Esophagus muscularis mucosa (tissue), 4 donors: ENCODE measurements at places on chromosomes 5 and 9. TPM values are rescaled to one million over a fixed set of nuclear protein-coding genes. Genes with fewer than 3 reads are reported as not detected.

DNA sequence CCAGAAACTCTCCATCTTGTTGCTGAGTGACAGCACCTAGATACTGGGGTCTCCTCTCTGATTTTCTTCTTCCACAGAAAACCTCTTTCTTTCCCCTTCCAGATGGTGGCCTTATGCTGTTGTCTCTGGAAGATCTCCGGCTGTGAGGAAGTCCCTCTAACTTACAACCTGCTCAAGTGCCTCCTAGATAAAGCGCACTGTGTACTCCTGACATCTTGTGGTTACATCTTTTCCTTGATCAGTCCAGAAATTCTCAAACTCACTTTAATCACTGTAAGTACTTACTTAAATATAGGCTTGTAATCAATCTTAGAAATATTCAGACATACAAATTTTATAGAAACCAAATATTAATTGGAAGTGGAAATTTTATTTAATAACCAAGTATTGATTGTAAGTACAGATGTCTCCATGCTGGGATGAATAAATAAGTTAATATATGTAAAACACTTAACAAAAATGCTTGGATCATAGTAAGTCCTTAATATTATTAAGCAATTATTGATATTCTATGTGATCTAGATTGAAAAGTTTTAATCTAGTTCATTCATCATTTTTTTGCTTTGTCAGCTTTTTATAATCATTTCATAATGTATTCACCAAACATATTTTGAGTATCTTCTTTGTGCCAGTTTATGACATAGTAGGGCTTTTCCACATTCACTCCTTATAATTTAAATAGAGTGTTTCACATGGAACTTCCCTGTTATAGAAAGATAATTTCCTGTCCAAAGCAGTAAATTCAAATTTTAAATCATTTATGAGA lies 1381.4 kb upstream of the CDH6 start:
- DNase-seq, result no peak

DNA sequence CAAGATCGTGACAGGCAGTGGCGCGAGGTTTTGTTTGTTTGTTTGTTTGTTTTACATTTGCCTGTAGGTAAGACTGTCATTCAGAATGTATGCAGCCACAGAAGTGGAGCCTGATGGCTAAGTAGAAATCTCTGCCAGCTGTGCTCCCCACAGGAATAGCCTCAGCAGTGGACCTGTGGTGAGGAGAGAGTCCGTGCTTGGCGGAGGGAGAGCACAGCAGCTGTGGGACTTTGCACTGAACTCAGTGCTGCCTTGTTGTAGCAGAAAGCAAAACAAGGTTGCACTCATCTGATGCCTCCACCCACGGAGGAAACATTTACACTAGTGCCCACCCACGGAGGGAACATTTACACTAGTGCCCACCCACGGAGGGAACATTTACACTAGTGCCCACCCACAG lies 4.4 kb upstream of the ZNF782 start:
- DNase-seq, result no peak

DNA sequence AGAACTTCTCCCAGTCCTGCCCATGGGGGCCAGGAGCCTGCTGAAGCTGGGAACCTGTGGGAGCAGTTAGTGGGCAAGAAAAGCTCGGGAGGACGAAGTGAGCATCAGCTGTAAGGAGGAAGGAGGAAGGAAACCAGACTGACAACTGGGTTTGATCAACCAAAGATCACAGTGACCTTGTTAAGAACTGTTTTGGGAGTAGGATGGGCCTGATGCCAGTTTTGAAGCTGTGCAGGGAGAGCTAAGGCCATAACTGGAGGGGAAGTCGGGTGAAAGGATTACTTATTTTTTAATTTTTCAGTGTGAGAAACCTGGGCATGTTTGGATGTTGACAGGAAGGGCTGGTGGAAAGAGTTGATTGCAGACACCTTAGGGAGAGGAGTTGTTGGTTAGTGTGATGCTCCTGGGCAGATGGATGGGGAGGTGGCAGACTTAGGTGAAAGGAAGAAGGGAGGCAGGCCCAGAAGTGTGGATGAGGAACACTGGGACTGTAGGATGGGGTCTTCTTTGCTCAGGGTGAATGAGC lies 58.3 kb upstream of the KLF4 start:
- no peak for DNase-seq

DNA sequence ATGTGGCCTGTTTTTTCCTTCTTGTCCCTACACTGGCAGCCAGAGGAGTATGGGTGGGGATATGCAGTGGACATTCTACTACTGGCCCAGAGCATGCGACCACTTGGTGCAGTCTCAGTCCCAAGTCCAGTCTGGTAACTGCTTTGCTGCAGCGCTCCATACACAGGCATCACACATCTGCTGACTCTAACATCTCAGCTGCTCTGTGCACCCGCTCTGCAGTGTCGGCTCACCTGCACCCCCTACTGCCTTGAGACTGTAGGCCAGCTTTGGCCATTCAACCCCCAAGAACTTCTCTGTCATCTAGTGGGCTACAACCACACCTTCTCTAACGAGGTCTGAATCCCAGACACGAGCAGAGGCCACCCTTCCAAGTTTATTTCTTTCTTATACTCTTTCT lies 46.4 kb upstream of the SLCO6A1 start:
- no peak for DNase-seq

DNA sequence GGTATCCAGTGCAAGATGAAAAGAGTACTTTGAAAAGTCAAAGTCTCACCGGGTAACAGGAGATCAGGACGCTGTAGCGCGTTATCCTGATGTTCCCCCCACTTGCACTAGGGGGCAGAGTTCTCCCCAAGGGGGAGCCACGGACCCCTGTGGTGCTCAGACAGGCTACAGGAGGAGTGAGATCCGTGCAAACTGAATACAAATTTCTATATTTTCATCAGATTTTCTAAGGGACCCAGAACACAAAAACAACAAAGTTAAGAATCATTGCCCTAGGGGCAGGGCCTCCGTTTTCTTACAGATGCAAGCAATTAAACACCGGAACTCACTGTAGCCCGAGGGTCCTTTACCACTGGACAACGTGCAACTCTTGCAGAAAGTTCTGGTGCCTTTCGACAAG lies 2.0 kb downstream of the MYO10 start:
- DNase-seq, result no peak

GRCh38 chr5:167964529-167964928 lies 326.9 kb upstream of the WWC1 start:
- DNase-seq, result no peak

GRCh38 chr5:83726912-83727311 lies 6.3 kb upstream of the HAPLN1 start:
- DNase-seq, result no peak

GRCh38 chr5:172456076-172456722 lies 1.9 kb upstream of the SH3PXD2B start:
- no peak for DNase-seq

- DNase-seq, result no peak
These were observed 46.9 kb downstream of the TMOD1 start for GRCh38 chr9:97548379-97548778.

DNA sequence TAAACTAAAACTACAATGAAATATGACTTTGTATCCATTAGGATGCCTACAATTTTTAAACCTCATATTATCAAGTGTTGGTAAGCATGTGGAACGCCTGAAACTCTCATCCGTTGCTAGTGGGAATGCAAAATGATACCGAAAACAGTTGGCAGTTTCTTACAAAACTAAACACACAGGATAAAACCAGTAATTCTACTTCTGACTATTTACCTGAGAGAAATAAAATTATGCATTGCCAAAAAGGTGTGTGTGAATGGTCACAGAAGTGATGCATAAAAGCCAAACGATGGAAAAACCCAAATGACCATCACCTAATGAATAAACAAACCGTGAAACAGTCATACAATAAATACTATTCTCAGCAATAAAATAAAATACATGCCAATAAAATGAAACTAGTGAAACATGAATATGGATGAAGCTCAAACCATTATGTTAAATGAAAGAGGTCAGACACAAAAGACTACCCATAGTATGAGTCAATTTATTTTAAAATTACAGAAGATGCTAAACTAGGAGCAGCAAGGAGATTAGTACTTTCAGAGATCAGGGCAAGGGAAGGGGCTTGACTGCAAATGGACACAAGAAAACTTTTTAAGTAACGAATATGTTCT lies 13.4 kb downstream of the AUH start:
- no peak for DNase-seq

- no peak for DNase-seq
These were observed 164.5 kb downstream of the SPATA31D1 start for GRCh38 chr9:82153032-82153431.

GRCh38 chr5:81961651-81962440 lies 10.0 kb upstream of the ATG10 start:
- DNase-seq, result no peak

DNA sequence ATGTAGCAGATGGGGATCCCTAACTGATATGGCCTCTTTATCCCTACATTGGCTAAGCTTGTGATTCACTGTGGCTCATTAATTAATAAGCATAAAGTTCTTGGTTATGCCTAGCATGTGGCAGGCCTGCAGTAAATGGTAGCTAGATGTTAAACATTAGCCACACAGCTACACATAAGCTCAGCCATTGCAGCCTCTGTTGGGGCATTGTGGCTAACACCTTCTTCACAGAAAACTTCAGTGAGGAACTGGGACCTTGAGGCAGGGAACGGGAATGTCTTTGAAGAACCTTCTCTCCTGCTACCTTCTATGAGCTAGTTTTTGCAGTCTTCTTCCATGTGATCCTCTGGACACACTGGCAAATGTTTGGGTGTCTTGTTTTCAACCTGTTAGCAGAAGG lies 338.2 kb downstream of the NTRK2 start:
- no peak for DNase-seq

DNA sequence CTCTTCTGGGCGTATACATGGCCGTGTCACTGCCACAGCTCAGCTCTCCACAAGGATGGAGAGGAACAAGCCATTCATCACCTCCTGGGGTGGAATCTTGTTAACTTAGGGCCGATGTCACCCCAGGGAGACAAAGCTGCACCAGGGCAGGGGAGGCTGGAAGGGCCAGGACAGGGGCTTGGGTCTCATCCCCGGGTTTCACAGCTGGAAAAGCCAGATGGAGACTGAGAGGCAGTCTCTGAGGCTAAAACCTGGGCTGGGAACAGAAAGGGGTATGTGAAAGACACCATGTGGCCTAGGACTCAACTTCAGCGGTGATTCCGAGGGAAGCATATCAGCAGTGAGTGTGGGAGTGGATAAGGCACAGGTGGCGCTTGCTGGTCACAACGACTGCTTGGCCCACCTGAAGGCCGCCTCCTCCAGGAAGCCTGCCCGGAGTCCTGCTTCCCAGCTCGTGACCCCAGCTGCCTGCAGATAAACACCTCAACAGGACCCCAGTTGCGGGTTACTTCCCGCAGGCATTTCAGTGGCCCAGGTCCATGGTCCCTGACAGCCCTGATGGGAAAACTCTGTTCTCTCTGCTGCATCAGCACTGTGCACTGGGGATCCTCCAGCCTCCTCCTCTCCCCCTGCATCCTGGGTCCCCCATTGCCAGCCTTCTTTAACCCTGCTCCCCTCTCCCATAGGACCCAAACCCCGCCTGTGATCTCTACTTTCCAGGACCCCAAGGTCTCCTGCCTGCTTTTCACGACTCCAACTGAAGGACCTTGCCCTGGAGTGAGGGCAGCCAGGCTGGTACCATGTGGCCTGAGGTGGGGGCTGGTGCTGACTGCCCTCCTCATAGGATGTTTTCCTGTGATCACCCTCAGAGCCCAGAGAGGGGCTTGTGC lies 51.7 kb upstream of the FCN1 start:
- DNase-seq, result no peak

GRCh38 chr9:115972843-115973595 lies 180.6 kb upstream of the PAPPA start:
- no peak for DNase-seq

- no peak for DNase-seq
These were observed 64.8 kb downstream of the ACER2 start for GRCh38 chr9:19473605-19474004.

Gene MAT2B
- 60.8 TPM for total RNA-seq

Gene ENTPD2
- total RNA-seq, result 0.42 TPM

Gene ITK
- total RNA-seq, result 6.3 TPM

Gene CENPH
- 0.66 TPM for total RNA-seq

Gene TAS2R1
- total RNA-seq, result not detected

Gene ALDH7A1
- 15.0 TPM for total RNA-seq

Gene ACOT12
- total RNA-seq, result not detected

Gene NTRK2
- total RNA-seq, result 6.3 TPM

Gene CAMK4
- total RNA-seq, result 3.6 TPM

Gene SOHLH1
- total RNA-seq, result not detected

Gene IL11RA
- total RNA-seq, result 33.6 TPM

Gene OR1Q1
- not detected for total RNA-seq

Gene SOX30
- 0.17 TPM for total RNA-seq
